NCI-H526 treated with DMSO at 0.1 percent for 48 hours (cell line): ENCODE measurements at places on chromosomes 4 and X.

- DNase-seq: no peak
These were observed 4.2 kb upstream of the CXCL3 start for GRCh38 chr4:74042681-74043080.

- DNase-seq: no peak
These were observed 242.8 kb downstream of the PCDH7 start for GRCh38 chr4:30962939-30963338.

GRCh38 chr4:73836373-73837279 is at the start of gene CXCL6:
Gene CXCL6, plus strand, starts transcription at chr4:73836678. Its CDS starts 73 bp downstream, at chr4:73836751.
- DNase-seq: no peak

DNA sequence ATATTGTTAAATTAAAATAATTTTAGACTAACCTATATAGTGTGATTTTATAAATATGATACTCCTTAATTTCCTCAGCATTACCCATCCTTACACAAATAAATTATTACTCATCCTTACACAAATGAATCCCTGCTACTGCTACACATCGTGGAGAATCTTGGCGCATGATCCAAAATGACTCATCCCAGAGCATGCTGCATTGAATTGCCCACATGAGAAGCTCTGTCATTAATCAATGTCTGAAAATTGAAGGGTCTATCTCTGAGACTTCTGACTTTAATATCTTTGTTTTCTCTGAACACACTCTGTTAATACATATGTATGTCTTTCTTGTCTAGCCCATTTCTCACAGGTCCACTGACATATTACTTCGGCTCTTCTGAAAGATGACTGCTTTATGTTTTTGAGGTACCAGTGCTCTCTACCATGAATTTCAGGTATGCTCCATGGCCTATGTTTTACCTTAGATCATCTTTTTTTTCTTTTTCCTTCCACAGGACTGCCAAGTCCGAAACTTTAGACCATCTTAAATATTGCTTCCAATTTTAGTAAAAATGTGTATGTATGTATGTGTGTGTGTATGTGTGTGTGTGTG is 15.7 kb upstream of the DUSP21 start:
- DNase-seq: no peak

DNA sequence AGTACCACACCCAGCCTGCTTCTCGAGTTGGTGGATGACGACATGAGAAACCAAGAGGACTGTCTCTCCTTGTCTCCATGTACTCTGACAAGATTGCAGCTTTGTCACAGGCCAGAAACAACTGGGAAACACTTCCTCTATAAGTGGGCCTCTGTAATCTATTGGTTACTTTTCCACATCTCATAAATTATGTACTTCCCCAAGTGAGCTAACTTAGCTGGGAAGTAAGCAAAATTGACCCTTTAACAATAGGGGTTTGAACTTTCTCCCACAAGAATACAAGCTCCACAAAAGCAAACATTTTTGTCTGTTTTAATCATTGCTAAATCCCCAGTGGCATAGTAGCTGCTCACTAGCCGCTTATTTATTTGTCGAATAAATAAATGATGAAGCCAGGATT is 14.1 kb upstream of the USO1 start:
- no peak for DNase-seq

GRCh38 chrX:35726176-35726575 is 72.0 kb upstream of the MAGEB16 start:
- no peak for DNase-seq

DNA sequence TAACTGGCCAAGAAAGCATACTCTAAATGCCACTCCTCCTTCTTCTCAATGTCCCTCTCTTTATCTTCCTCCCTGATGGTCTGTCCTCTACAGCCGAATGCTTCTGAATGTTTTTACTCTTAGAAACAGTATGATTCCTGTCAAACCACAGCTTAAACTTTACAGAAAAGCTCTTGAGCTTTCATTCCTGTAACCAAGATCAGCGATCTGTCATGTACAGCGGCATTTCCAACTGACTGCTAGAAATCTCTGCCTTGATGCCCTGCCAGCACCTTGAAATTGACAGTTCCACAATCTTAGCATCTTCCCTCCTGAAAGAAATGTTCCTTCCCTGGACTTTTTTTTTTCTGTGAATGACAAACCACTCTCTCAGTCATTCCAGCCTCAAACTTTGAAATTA is 11.5 kb upstream of the GATB start:
- no peak for DNase-seq

DNA sequence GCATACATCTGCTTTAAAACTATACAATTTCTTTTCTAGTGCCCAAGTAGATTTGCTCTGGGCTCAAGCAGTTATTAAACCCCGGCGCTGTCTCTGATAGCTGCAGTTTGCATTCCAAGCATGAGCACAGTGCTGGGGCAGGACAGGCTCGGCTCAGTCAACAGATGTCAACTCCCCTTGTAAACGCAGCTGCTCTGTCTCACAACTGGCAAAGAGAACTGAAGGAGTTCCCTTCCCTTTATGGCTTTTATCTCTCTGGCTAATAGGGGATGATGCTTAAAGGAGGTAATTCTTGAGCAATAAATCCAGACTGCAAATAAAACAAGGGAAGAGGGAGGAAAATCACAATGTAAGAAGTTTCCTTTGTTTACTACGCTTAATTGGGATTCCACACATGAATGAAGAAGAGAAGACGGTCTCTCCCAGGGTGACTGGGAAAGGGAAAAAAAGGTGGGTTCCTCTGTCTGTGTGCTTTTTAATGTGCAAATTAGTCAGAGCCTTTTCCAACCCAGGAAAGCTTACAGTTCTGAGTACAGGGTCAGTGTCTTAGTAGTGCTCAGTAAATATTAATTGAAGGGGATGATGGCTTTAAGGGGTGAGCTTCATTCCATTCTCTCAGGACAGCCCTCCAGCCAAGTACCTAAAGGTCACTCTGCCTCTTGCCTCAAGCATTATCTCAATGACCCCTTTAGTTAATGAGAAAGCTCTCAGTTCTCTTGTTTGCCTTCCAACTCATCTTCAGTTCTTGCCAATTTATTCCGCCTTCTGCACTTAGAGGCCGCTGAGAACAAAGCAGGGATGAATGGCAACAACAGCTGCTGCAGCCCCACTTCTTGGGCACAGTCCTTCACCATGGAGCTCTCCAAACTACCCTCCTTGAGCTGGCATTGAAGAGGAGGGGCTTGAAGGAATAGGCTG is 155.7 kb upstream of the JADE1 start:
- no peak for DNase-seq

DNA sequence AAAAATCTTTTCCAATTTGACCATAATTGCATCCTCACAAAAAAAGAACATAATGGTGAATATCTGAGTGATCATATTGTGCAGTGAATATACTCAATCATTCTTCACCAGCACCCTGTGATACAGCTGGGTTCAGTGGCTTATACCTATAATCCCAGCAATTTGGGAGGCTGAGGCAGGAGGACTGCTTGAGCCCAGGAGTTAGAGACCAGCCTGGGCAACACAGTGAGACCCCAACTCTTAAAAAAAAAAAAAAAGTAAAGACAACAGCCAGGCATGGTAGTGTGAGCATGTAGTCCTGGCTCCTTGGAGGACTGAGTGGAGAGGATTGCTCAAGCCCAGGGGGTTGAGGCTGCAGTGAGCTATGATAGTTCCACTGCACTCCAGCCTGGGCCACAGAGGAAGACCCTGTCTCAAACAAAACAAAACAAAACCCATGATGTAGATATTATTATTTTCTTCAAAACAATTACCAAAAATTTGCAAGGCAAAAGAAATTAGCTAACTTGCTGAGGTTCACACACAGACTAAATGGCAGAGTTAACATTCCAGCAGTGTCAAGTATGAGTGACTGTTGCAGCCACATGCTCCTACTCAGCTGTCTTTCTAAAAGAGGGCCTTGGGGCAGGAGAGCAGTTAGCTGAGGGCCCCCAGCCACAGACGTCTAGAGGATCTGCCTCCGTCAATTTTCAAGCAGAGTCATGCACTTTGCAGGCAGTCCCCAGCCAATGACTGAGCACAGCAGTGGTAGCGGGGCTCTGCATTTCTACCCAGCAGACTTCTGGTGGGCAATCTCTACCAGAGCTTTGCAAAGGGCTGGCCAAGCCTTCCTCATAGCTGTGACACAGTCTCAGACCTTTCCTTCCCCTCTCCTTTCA is 33.4 kb downstream of the ADGRA3 start:
- no peak for DNase-seq

DNA sequence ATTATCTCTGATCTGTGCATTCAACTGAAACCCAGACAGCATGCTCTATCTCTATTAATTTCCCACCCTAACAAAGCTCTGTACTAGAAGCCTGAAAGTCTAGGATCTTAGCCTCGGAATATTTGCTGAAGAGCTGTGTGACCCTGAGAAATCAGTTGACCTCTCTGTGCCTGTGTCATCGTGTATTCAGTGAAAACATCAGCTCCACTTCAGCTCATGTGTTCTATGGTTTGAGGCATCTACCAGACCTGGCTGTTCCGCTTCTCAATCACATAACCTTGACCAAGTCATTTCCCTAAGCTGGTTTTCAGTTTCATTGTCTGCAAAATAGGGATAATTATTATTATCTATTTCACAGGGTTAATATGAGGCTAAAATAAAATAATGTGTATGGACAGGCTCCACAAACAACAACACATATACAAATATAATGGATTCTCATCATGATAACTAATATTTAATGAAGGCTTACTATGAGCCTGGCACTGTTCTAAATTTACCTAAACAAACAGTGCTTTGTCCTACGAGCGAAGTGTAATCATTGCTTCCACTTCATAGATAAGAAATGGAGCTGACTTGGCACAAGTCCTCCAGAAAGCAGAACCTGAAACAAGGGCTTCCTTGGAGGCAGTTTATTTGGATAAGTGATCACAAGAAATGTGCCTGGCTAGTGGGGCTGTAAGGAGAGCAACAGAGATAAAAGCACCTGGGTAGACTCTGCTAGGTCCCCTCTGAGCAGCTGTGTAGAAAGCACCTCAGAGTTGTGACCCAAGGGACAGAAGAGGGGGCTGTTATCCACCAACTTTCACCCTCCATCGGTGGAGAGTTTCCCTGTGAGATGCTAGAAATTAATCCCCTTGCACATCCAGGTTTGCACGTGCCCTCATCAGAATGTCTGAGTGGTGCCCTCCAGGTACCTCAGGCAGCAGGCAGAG is 356.9 kb downstream of the RAB28 start:
- DNase-seq: peak; percentile 48

DNA sequence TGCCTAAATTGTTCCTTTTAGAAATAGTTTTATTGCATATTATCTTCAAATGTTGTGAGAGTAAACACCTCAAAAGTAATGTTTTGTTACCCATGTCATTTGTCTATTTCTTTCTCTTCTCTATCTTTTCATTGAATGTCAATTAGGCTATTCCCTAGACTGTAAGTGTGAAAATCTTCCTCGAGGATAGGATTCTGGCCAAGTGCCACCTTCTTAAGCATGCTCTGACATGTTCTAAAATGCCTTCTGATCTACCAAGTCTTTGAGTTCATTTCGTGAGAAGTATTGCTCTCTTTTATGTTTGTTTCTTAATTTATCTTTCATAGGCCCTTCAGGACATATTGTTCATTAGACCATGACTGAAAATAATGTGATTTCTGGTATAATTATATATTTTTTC is 44.1 kb upstream of the TLL1 start:
- no peak for DNase-seq

DNA sequence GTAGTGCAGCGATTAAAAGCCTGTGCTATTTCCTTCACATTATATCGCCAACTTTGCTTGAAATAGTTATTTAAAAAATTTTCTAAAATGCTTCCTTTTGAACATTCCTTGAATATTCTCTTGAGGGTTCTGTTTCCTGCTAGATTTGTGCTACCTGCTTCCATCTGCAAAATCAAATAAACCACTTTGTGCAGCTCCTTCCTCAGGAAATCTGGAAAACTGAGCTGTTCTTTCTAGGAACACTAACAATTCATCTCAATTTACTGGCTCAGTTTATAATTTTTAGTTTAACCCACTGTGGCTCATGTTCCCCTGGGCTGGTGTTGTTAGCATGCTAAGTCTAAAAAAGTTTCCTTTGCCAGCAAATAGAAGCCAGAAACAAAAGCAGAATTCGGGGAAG is 88.1 kb upstream of the LCORL start:
- DNase-seq: no peak

- no peak for DNase-seq
These were observed at the start of gene OR13H1 for GRCh38 chrX:131543774-131544173. Gene OR13H1, plus strand, starts transcription at chrX:131544074. Its CDS starts 0 bp downstream, at chrX:131544074.

DNA sequence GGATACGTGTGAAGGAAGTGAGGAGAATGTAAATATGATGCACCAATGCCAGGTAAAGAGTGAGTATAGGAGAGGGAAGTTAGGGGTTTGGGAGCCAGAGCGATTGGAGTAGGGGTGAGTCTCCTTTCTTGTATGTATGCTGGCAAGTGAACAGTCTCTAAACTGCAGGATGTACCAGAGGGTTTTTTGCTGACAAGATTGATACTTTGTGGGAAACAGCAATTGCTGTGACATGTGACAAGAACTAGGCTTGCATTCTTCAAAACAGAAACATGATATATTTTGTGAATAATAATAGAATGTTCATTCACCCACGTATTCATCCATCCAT is 706 bp downstream of the CHIC1 start:
- DNase-seq: peak; percentile 35

DNA sequence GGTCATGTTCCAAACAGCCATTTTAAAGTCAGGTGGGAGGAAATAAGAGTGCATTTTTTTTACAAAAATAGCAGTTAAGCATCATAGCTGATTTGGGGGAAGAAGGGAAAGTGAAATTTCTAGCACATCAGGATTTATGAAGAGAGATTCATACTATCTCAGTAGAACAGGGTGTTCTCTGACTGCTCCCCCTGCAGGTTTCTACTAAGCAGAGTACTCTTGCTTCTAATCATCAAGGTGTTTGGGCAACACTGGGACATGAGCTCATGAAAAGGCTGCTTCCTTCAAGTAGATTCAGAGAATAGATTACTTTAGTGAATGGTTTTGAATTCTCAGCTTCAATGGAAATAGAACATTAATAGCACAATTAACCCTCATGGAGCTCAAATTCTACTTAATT is 591.4 kb upstream of the PCDH10 start:
- DNase-seq: no peak

DNA sequence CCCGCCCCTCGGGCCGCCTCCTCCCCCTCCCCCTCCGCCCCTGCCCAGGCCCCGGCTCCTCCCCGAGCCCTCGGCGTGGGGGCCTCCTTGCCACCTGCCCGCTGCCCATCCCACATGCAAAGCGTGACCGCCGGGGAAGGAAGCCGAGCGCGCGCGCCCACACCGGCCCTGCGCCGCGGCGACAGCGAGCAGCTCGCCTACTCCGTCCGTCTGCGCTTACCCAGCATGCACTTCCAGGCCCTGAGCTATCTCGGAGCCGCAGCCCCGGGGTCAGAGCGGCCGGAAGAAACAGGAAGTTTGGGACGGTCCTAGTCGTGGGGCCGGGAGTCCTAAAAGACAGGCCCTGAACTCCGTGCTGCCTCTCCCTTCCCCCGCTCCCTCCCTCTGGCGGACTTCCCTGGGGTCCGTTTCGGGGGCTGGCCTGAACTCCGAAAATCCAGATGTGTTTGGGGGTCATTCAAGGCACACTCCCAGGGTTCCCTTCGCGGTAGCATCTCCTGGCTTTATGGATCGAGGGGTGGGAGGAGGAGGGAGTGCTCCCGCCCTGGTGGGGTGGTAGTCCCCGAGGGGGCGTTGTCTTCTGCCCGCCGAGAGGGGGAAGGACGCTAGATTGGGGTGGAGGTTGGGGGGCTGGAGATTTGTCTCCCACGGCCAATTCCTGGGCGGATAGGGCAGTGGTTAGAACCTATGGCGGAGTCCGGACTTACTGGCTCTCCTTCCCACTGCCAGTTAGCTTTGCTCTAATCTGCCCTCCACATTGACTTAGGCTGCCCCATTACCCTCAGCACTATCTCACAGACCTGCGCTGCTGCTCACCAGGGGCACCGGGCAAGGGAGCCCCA is 25.0 kb upstream of the BCORL1 start:
- peak; percentile 66 for DNase-seq
